IMR-90 (cell line): ENCODE measurements at places on chromosomes 6 and 20. TPM values are rescaled to one million over a fixed set of nuclear protein-coding genes. Genes with fewer than 3 reads are reported as not detected.

DNA sequence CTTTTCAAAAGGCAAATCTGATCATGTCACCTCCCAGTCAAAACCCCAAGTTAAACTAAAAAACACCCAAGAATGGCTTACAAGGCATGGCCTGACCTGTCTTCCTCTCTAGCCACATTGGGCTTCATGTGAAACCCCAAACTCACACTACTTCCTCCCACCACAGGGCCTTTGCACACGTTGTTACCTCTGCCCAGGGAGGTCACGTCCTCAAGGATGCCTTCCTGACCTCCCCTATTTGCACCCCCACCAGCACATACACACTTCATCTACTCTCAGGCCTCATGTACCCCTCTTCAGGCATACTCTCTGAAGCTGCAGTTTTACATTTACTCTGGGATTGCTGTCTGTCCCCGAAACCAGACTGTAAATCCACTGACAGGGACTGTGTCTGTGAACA is 6.1 kb downstream of the EZR start:
- DNase-seq, result no peak
- no peak overlapping the region for H3K27ac ChIP-seq
- H3K4me3 ChIP-seq, result no peak overlapping the region
- H3K4me1 ChIP-seq, result peaks cover 14% of the 10 kb centered on the region
- H3K36me3 ChIP-seq, result peaks cover 4% of the 10 kb centered on the region

DNA sequence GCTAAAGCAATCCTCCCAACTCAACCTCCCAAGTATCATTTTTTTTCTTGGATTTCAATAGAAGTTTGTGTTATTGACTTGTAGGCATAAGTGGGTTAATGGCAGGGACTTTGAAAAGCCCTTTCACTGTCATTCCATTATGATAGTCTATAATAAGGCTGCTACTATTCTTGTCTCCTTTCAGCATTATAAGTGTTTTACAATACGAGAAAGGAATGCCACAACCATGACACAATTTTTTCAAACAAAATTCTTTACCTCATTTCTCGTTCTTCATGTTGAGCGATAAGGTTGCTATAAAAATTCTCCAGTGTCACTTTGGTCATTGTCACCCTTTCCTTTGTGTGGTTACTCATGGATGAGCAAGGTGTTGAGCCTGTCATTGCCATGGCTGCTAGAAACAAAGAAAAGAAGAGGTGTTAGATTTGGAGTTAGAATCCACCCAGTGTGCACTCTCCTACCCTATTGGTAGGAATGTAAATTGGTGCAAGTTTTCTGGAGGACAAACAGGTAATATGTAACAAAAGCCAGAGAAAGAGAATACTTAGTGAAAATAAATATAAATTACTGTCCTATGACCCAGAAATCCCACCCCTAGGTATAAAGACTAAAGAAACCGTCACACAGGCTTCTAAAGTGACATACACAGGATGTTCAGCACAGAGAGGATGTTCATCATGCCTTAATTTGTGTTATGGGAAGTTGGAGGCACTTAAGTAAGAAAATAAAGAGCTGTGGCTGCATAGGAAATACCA is 7.3 kb downstream of the STK38 start:
- no peak overlapping the region for H3K27ac ChIP-seq
- H3K36me3 ChIP-seq, result peaks cover 15% of the 10 kb centered on the region
- H3K4me3 ChIP-seq, result no peak overlapping the region
- H3K4me1 ChIP-seq, result peaks cover 6% of the 10 kb centered on the region; the same call in 1 of the 2 replicates

DNA sequence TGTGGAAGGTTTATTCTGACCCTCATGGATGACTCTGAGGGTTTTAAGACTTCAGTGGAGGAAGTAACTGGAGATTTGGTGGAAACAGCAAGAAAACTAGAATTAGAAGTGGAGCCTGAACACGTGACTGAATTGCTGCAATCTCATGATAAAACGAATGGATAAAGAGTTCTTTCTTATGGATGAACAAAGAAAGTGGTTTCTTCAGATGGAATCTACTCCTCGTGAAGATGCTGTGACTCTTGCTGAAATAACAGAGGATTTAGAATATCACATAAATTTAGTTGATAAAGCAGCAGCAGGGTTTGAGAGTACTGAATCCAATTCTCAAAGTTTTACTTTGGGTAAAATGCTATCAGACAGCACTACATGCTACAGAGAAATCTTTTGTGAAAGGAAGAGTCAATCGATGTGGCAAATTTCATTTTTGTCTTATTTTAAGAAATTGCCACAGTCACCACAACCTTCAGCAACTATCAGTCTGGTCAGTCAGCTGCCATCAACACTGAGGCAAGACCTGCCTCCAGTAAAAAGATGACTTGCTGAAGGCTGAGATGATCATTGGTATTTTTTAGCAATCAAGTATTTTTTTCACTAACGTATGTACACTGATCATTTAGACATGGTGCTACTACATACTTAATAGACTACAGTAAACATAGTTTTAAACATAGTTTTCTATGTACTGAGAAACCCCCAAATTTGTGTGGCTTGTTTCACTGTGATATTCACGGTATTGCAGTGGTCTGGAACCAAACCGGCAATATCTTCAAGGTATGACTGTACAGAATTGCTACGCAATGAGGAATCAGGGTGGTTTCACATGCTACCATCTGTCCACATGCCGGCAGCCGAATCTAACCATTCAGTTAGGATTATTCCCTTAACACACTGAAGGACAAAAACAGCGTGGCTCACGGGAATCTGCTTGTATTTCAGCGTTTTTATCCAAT is 149.0 kb downstream of the MYB start:
- H3K4me3 ChIP-seq, result no peak overlapping the region
- DNase-seq, result no peak
- H3K36me3 ChIP-seq, result peaks cover 3% of the 10 kb centered on the region; the same call in 1 of the 2 replicates
- H3K27me3 ChIP-seq, result no peaks in the 10 kb centered on the region
- no peaks in the 10 kb centered on the region for H3K4me1 ChIP-seq

- no peaks in the 10 kb centered on the region for H3K36me3 ChIP-seq
- no peaks in the 10 kb centered on the region for H3K4me1 ChIP-seq
- DNase-seq, result no peak
- H3K4me3 ChIP-seq, result no peak overlapping the region
- H3K27ac ChIP-seq, result no peak overlapping the region
- no peaks in the 10 kb centered on the region for H3K27me3 ChIP-seq
These were observed 266.9 kb upstream of the STXBP5 start for GRCh38 chr6:146937316-146937715.

The COL19A1 gene
- total RNA-seq, result under 0.01 TPM in 1 of 2 replicates, not detected in the other

The FERMT1 gene
- 1.7 and 2.3 TPM in 2 replicates for total RNA-seq
